ENCODE measurements at places on chromosomes 6 and 20.

DNA sequence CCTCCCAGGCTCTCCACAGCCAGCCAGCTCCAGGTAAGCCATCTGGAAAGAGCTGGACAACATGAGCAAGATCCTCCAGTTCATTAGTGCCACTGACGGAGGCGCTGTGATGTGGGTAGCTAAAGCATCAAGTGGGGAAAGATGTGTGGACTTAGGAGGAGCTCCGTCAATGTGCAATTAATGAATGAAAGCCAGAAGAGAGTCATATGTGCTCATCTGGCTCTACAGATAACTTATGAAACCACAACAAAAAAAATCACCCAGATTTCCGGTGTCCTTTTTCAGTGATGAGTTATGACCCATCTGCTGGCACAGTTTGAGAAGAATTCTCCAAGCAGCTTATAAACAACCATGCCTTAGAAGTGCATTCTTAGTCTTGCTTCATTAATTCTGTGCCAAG is 311.7 kb upstream of the PLCB4 start:
- no peak for DNase-seq

GRCh38 chr6:89471287-89471867 is 38.4 kb downstream of the ANKRD6 start:
- no peak for DNase-seq

DNA sequence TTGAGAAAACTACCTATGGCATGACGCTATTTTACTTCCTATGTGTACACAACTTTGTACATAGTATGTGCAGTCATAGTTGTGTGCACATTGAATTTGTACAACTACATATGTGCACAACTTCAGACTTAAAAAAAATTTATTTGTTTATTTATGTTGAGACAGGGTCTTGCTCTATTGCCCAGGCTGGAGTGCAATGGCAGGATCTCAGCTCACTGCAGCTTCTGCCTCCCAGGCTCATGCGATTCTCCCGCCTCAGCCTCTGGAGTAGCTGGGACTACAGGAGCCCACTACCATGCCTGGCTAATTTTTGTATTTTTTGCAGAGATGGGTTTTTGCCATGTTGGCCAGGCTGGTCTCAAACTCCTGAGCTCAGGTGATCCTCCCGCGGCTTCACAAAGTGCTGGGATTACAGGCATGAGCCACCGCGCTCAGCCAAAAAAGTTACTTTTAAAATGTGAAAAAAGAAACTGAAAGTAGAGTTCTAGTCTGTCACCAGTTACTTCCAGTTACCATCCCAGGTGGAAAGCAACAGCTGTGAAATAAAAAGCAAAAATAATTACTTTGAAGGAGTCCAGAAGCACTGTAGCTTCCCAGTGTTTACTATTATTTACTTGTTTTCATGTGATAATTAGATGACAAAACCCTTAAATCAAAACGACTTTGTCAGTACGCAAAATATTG is 1.7 kb upstream of the ZKSCAN8 start:
- DNase-seq: no peak

- DNase-seq: no peak
Observed at GRCh38 chr6:82270881-82271635, 23.5 kb upstream of the IBTK start.

GRCh38 chr6:39102071-39102820 is 12.7 kb downstream of the SAYSD1 start:
- DNase-seq: peak; percentile 76

DNA sequence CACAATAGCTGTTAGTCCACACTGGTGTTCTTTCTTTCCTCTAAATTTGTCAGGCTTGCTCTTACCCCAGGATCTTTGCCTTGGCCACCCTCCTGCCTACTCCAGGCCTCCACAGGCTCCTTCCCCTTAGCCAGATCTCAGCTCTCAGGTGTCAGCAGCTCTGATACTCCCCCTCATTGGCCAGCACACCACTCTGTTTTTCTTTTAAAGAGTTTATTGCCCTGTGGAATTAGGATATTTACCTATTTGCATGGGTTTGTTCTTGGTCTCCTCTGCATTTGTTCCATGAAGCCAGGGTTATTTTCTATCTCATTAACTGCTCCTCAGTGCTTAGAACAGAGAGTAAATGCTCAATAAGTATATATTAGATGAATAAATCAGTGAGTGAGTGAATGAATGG is 36.8 kb downstream of the GCNT2 start:
- no peak for DNase-seq

- no peak for DNase-seq
Observed at GRCh38 chr20:6765469-6766058, 1.9 kb upstream of the BMP2 start.

- no peak for DNase-seq
Observed at GRCh38 chr6:28209753-28210535, 15.1 kb upstream of the ZSCAN9 start.

DNA sequence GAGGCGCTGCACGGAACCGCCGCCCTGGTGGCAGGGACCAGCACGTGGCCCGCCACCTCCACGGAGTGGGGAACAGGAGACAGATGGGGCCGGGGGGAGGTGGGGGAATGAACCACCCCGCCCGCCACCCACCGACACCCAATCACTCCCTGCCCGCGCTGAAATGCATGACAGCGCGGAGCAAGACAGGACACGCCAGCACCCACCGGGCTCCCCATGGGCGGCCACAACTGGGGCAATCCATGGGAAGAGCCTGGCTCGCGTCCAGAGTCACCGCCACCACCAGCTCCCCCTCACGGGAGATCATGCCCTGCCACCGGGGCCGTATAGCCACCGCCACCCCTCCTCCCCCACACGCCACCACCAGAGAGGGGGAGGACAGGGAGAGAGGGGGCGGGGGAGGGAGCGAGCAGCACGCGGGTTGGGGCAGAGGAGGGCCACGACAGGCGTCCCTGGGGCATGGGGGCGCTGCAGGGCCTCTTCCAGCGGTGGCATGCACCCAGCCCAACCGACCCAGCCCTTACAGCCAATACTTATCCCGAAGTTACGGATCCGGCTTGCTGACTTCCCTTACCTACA is 744.3 kb upstream of the DEFB115 start:
- no peak for DNase-seq

- DNase-seq: no peak
Observed at GRCh38 chr6:39441301-39441700, 118.8 kb upstream of the KCNK16 start.

- no peak for DNase-seq
Observed at GRCh38 chr6:139407718-139408222, 33.3 kb upstream of the CITED2 start.

- no peak for DNase-seq
Observed at GRCh38 chr20:61303675-61304074, 51.6 kb downstream of the CDH4 start.

DNA sequence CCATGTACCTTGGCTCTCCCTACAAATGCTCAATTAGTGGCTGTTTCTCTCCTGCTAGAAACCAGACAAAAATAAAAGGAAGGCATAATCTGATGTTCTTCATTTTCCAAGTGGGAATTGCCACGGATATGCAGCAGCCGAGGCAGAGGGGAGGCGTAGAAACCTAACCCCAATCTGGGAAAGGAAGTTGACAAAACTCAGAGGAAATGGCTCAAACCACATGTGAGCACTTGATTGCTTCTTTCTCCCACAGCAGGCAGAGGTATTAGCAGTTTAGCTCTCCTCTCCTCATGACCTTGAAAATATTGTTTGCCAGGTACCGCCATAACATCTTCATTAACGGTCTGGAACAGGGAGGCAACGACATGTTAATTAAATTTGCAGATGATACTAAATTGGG is 3.8 kb upstream of the MLN start:
- DNase-seq: peak; percentile 12

GRCh38 chr20:33015114-33015484 is 7.6 kb downstream of the BPIFB2 start:
- no peak for DNase-seq

GRCh38 chr6:26033941-26034354 is 53.3 kb upstream of the HFE start:
- DNase-seq: no peak

GRCh38 chr6:136181861-136182260 is 68.2 kb downstream of the MTFR2 start:
- DNase-seq: no peak
